ENCODE measurements at places on chromosomes 5 and 9. TPM values are rescaled to one million over a fixed set of nuclear protein-coding genes. Genes with fewer than 3 reads are reported as not detected.

WDR31 gene
- total RNA-seq: 0.56 TPM

ARL14EPL gene
- total RNA-seq: not detected

FBP1 gene
- 0.29 TPM for total RNA-seq

GABRA6 gene
- not detected for total RNA-seq

GFRA3 gene
- 0.27 TPM for total RNA-seq

FGF10 gene
- total RNA-seq: not detected

SLC46A2 gene
- total RNA-seq: not detected

GRM6 gene
- not detected for total RNA-seq

PLAA gene
- total RNA-seq: 22.9 TPM

SLC25A48 gene
- total RNA-seq: 4.5 TPM

NOTCH1 gene
- 0.35 TPM for total RNA-seq

ADRA1B gene
- total RNA-seq: not detected

ABO gene
- not detected for total RNA-seq

C5 gene
- total RNA-seq: 29.8 TPM

ORM1 gene
- 699 TPM for total RNA-seq

TMC1 gene
- total RNA-seq: 0.02 TPM

SPATA31D3 gene
- total RNA-seq: not detected

RFESD gene
- 1.2 TPM for total RNA-seq

C9orf152 gene
- 0.67 TPM for total RNA-seq

MAP1B gene
- 6.2 TPM for total RNA-seq

PCDH12 gene
- not detected for total RNA-seq

STKLD1 gene
- 2.2 TPM for total RNA-seq

NXNL2 gene
- not detected for total RNA-seq

SH3GL2 gene
- 0.04 TPM for total RNA-seq

PPP3R2 gene
- total RNA-seq: not detected

SLC1A3 gene
- total RNA-seq: not detected

OR1J2 gene
- not detected for total RNA-seq

RASEF gene
- total RNA-seq: 0.07 TPM

TIMD4 gene
- not detected for total RNA-seq

IFNA13 gene
- total RNA-seq: not detected

Data from HepG2 (cell line).